ENCODE measurements at places on chromosomes 6 and 20.

DNA sequence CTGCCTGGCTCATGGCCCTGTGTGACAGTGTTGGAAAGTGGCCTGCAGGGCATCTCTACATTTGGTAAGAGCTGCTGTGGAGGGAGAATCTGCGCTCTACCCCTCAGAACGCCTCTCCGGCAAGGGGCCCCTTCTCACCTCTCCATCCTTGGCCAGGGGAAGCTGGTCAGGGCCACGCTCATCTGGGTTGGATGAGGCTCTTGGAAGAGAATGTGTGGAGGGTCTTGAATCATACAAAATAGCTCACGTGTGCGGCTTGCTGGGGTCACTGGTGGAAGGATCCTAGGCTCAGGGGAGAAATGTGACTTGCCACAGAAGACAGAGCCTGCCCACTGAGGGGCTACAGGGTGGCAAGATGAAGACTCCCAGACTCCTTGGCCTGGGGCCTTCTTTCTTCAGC is 105.0 kb downstream of the SCML4 start:
- no peak for DNase-seq

- DNase-seq: no peak
Measured at GRCh38 chr20:13469262-13469661, 169.5 kb downstream of the TASP1 start.

- peak; percentile 83 for DNase-seq
Measured at GRCh38 chr20:645318-646106, 7.5 kb downstream of the SRXN1 start.

DNA sequence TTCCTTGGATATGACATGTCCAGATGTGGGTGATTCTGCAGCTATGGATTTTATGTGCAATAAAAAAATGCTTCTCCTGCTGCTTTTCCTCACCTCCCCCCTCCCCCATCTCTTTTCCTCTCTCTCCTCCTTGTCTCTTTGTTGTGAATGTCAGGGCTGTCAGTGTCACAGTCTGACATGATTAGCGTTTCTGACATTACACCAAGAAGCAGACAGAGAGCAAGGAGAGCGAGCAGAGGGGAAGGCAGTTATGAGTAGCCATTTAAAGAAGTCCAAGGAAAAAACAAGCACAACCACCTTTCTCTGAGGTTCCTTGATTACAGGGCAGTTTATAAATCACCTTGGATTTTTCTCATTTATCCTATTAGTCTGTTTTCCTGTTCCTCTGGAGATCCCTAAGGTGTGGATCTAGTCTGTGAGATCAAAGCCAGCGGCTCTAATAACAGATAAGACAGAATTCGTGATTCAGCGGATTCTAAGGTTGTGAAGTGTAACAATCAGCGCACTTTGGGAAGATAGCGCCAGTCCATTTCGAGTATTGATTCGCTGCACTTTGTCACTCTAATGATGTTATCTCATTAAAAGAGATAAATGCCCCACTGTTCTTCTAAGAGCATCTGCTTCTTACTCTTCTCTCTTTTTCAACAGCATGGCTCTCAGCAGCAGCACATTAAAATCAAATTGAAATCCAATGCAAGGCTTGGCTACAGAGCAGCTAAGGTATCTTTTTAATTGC is 101.4 kb downstream of the BACH2 start:
- DNase-seq: no peak

DNA sequence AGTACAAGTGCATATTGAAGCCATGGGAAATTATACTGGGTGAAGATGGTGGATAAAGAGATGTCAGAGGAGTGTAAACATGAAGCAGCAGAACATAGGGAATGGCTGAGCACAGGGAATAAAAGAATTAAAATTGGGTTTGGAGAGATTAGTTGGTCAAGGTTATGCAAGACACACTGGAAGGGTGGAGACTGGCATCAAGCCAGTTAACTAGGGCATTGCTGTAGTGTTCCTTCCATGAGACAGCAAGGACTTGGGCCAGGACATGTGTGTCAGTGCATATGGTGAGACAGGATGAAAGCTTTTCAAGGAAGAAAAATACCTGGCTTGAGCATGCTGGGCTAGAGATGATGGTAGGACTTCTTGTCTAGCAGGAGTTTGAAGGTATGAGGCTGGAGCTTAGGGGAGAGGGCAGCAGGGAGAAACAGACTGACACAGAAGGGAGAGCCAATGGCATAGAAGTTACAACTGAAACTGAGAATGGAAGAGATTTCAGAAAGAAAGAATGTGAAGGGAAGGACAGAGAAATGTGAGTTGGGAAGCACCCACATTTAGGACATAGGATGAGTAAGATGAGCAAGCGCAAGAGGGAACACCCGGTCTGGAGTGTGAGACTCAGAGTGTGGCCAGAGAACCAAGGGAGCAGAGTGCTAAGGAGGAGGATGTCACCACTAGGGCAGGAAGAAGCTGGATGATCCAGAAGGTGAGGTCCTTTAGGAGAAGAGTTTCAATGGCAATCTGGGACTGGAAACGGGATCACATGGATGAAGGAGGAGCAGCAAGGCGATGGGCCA is 14.5 kb upstream of the TMEM170B start:
- no peak for DNase-seq

- DNase-seq: no peak
Measured at GRCh38 chr6:38234141-38234540, 405.6 kb downstream of the BTBD9 start.

DNA sequence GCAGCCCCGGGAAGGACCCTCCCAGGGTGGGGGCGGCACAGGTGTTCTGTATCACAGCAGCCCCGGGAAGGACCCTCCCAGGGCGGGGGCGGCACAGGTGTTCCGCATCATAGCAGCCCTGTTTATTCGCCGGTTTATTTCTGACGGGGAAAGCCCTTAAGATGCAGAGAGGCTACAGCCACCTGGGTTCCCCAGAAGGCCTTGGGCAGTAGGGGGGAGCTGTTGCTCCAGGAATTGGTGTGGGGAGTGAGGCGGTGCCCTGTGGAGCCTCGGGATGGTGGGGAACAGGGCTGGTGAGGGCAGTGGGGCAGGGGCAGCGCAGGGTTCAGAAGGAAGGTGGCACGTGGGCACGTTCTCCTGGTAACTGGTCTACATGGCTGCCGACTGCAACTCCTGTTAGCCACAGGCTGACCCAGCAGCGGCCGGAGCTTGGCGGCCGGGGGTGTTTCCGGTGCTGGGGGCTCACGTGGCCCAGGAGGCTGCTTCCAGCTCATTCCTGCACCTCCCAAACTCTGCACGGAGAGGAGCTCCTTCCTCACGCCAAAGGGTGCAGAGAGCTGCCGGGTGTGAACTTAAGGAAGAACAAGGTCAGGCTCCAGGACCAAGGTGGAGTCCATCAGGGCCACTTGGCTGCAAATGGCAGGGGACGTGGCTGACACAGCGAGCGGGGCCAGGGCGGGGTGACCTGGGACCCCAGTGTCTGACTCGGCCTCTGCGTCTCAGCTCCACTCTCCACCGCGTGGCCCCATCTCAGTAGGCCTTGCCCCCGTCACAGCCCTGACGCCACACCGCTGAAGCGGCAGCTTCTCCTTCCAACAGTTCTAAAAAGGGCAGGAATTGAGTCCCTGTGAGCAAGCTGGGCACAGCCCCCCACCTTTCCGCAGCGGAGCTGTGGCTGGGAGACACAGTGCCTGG is 13.2 kb downstream of the SLCO4A1 start:
- no peak for DNase-seq

GRCh38 chr6:45881705-45882467 is 133.8 kb downstream of the CLIC5 start:
- no peak for DNase-seq

- no peak for DNase-seq
Measured at GRCh38 chr6:4516206-4516605, 260.0 kb upstream of the CDYL start.
